Jurkat, Clone E6-1 (cell line): ENCODE measurements at places on chromosomes 3 and 15.

DNA sequence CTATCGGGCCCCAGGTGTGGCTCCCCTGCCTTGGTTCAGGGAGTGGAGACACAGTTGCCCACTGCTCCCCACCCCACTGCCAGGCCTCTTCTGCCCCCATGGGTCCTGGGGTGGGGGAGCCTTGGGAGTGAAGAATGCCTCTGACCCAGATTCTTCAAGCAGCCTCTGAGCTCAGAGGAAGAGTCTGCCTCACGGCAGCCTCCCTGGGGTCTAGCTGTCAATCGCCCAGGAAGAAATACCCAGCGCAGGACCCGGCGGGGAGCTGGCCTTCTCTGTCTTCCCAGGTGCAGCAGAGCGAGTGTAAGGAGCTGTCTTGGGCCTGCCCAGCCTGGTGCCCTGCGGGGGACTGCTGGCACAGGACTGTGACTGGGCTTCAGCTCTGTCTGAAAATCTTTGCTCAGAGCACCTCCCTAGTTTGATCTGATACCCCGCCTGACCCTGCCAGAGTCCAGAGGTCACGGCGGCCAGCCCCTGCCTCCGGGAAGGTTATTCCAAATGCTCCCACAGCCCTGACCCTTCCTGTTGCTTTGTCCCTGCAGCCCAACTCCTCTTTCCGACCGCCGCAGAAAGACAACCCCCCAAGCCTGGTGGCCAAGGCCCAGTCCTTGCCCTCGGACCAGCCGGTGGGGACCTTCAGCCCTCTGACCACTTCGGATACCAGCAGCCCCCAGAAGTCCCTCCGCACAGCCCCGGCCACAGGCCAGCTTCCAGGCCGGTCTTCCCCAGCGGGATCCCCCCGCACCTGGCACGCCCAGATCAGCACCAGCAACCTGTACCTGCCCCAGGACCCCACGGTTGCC is 11.0 kb downstream of the ANKRD63 start:
- DNase-seq: no peak

DNA sequence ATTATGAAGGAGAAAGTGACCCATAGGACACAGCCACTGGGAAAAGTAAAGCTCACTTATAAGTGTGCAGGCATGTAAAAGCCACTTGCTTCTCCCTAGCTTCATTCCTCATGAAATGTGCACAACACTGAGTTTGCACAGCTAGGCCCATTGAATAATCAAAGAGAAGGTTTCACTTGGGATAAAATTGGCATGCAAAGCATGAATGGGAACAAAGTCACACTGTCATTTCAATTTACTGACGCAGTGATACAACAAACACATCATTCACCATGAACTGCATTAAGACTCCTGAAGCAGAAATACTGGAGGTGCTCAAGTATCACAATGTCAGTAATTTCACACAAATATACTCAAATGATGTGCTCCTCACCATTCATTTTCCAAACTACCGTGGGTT is 61.1 kb downstream of the KCNMB2 start:
- no peak for DNase-seq

GRCh38 chr3:149941186-149941585 is 29.5 kb downstream of the PFN2 start:
- DNase-seq: no peak

DNA sequence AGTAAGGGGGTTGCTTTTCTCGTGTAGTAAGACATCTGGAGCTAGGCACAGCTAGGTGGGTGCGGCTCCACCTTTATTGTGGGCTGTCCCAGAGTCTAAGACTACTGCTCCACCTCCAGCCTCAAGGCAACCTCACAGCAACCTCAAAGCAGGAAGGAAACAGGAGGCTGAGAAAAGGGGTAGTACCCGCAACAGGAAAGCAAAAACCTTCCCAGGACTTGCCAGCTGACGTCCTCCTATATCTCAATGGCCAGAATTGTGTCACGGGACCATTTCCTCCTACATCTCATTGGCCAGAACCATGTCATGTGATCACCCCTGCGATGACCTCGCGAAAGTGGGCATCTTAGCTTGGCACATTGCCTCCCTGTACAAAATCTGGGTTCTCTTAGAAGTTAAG is 4.3 kb upstream of the GPR160 start:
- DNase-seq: peak; percentile 97

GRCh38 chr3:46929324-46929723 is 47.2 kb downstream of the CCDC12 start:
- DNase-seq: no peak

DNA sequence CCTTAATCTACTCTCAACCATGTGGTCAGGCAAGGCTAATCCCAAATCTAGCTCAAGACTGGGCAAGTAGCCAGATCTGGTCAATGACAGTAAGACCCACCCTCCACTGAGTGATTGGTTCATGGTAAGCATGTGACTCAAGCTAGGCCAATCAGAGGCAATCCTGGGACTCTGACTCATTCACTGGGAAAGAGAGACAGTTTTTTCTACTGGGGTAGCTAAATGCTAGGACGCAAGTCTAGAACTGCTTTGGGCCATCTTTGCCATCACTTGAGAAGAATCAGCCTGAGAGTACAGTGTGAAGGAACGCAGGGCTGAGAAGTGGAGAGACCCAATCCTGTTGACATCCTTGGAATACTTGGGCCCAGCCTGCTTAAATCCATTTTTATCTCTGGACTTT is 9.4 kb upstream of the RAD18 start:
- DNase-seq: no peak

GRCh38 chr3:180496995-180497394 is 105.0 kb upstream of the TTC14 start:
- DNase-seq: no peak

- no peak for DNase-seq
These were observed 7.0 kb downstream of the CRYGS start for GRCh38 chr3:186536883-186537844.

DNA sequence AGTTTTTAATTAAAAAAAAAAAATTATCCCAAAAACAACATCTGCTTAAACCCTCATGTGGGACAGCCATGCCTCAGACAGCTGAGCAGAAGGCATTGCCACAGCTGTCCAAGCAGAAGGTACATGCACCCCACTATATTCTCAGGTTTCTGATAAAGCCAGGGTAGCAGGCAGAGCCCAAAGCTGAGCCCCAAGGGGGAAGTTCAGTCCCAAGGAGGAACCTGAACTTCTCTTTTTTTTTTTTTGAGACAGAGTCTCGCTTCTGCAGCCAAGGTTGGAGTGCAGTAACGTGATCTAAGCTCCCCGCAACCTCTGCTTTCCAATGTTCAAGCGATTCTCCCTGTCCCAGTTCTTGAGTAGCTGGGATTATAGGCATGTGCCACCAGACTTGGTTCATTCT is 33.2 kb downstream of the MKRN2 start:
- no peak for DNase-seq

GRCh38 chr3:108414007-108414406 is 96.4 kb downstream of the MYH15 start:
- no peak for DNase-seq

GRCh38 chr3:124078953-124079911 is 87.3 kb upstream of the ROPN1 start:
- peak; percentile 37 for DNase-seq

DNA sequence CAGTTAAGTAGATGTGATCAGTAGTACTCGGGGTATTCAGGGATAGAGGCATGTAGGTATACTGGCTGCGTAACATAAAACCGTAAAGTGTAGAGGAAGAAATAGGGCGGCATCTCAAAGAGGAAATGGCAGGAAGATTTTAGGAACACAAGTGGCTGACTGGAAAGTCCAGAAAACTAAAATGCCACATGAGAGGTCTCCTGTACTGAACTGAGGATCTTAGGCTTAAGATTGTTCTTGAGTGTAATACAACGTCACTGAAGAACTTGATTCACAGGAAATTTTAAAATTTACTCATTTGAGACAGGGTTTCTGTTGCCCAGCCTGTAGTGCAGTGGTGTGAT is 2.3 kb upstream of the LMLN start:
- no peak for DNase-seq
